ENCODE measurements at places on chromosomes 16 and 17.

DNA sequence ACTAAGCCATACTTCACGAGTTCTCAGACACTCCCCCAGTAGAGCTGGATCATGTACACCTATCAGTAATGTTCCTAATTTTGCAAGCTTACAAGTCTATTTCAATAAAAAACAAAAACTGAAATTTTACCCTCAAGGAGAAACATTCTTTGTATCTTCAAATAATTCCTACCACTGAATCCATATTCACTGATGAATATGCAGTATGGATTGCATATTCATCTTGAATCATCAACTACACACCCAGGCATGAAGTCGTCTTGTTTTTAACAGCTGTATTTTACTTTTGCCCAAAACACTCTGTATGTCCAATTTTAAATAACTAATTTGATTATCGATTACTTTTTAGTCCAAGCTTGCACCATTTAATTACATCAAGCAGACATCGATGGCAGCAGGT lies 31.8 kb downstream of the ZDHHC7 start:
- no peak for DNase-seq

GRCh38 chr17:57463103-57463885 lies 207.0 kb downstream of the MSI2 start:
- DNase-seq, result peak; percentile 93

DNA sequence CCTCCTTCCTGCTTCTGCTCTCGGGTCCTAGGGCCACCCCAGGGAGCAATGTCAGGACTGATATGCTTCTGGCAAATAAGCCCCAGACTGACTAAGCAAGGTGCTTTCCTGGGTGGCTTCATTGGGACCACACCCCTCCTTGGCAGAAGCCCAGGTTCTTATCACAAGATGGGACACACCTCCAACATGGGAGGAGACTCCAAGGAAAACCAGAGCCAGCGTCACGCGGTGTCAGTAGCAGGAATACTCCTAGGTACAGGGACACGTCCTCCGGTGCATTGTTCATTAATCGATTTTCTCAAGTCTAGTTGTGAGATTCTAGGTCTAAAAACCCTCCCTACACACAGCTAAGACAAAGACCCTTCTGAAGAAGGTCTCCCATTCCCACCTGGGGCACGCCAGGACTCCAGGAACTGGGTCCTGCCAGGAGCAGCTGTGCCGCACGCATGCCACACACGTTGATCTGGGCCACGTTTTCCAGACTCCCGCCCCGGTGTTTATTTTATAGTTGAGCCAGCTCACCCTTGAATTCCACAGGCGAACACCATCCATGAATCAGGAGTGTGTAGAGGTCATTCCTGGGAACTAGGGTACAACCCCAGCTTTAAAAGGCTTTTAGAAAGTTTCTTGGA lies 30.8 kb downstream of the FA2H start:
- peak; percentile 71 for DNase-seq

DNA sequence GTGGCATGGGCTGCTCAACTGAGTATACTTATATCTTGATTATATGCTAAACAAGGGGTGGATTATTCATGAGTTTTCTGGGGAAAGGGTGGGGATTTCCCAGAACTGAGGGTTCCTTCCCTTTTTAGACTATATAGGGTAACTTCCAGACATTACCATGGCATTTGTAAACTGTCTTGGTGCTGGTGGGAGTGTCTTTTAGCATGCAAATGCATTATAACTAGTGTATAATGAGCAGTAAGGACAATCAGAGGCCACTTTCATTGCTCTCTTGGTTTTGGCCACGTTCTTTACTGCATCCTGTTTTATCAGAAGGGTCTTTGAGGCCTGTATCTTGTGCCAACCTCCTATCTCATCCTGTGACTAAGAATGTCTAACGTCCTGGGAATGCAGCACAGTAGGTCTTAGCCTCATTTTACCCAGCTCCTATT lies 12.0 kb downstream of the PRR11 start:
- peak; percentile 54 for DNase-seq

- DNase-seq, result no peak
Observed at GRCh38 chr16:70709457-70709856, 23.6 kb upstream of the MTSS2 start.

- no peak for DNase-seq
Observed at GRCh38 chr16:87250431-87250960, 66.7 kb downstream of the C16orf95 start.

- peak; percentile 17 for DNase-seq
Observed at GRCh38 chr17:15930426-15930825, 14.5 kb upstream of the ADORA2B start.

Measured in EH (cell line).